Putamen (tissue), 1 donor: ENCODE measurements at places on chromosomes 2 and 18.

GRCh38 chr18:66623821-66624220 lies 19.9 kb upstream of the CDH19 start:
- DNase-seq, result no peak

GRCh38 chr2:238596571-238597551 lies 170.1 kb downstream of the ASB1 start:
- DNase-seq, result peak; percentile 2

DNA sequence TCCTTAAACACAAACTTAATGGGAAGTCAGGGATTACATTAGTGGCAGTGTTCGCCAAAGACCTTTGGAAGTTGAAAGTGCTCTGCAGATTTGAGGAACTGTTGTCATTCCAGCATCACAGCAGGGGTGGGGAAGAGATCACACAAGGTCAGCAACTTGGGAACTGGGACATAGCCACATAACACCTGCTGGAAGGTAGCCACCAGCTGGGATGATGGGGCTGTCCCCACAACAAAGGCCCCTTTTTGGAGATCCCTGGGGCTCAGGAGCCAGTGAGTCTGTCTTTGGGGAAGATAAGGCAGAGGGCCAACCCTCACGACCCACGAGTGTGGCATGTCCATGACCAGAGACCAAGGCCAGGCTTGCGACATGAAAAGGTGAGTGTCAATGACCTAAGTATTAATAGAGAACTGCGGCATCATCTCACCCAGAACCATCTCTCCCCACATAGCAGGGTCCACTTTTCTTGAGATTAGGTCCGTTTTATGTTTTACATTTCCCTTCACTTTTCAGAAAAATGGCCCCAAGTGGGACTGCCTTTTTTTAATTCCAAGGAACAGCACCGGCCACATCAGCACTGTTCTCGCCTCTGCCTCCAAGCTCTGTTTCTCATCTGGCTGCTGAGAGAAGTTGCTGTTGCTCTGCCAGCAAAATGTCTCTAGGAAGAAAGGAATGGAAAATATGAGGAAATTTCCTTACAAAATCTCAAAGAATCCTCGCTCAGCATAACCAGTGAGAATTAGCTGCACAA lies 106.9 kb downstream of the GFPT1 start:
- no peak for DNase-seq

DNA sequence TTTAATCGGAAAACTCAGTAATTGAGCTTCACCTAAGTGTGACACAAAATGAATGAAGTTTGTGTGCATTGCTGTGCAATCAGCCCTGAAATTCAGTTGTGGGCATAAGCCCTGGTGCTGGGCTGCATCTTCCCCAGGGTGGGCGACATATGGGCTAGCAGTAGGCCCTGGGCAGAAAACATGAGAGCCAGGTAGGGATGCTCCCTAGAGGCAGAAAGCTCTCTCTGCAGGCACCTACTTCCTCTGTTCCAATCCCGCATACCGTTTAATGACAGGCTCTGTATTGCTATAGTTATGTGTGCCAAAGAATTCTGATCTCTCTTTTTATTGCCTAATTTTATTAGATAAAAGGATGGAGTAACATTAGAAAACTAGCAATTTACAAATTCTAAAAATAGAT lies 456.7 kb downstream of the NRXN1 start:
- no peak for DNase-seq

- no peak for DNase-seq
Observed at GRCh38 chr18:24776019-24776418, 315.6 kb downstream of the HRH4 start.

- DNase-seq, result no peak
Observed at GRCh38 chr2:43052204-43052943, 174.0 kb downstream of the ZFP36L2 start.

- no peak for DNase-seq
Observed at GRCh38 chr2:10030311-10030736, 13.0 kb upstream of the KLF11 start.

DNA sequence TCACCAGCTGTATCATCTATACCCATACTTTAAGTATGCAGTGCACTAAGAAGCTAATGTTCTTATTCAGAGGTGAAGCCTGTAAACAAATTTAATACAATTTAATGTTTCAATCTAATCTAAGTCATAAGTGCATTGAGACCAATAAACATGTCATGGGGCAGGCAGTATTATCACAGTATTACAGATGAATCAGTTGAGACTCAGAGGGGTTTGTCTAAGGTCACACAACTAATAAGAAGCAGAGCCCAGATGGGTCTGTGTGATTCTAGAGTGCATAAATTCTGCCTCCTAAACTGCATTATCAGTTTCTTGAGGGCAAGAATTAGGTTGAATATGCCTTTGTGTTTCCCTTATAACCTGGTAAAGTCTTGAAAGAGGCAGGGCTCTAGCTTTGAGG lies 140.9 kb upstream of the RNF152 start:
- DNase-seq, result no peak

DNA sequence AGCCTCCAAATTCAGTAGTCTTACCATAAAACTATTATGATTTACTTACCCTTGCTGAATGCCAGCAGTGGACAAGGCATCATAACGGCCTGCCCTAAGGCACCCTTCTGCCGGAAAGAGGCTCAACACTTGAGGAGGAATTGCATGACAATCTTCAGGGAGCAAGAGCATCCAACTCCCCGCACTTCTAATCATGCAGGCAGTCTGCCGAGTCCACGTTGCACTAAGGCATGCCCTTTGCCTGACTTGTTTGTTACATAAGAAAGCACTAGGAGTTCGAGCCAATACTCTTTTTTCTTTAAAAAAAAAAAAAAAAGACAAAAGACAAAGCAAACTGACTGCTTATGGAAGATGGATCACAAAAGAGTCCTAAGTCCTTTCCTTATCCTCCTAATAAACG lies 17.9 kb upstream of the SPTBN1 start:
- no peak for DNase-seq

GRCh38 chr2:39981883-39982311 lies 202.8 kb upstream of the THUMPD2 start:
- no peak for DNase-seq

- no peak for DNase-seq
Observed at GRCh38 chr2:15119722-15120175, 441.4 kb downstream of the NBAS start.

DNA sequence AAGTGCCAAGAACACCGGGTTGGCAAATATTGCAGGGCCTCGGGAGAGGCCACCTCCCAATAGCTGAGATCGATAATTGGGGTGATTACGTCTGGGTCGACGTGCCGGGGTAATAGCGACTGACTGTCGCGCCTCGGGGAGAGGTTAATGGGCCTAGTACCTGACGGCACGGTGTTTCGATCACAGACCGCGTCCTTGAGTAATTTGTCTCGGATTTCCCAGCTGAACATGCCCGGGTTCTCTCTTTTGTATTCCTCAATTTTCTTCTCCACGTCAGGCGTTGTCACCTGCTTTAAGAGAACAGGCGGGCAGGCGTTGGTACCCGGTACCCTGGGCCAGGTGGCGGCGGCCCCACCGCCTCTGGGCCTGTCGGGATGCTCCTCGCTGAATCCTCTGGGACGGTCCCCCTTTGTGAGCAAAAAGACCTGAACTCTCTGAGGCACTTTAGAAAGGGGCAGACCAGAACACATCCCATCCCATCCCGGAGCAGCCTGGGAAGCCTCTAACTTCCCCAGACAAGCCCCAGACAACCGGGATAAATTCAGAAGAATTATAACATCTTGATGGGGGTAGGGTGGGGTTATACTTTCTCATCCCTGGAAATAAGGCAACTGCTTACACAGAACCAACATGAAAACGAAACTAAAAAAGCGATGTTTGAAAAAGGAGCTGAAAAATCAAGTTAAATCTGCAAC lies 3.3 kb downstream of the PAX3 start:
- DNase-seq, result no peak

GRCh38 chr2:236600892-236601291 lies 31.3 kb downstream of the ACKR3 start:
- no peak for DNase-seq

- no peak for DNase-seq
Observed at GRCh38 chr18:70499218-70499691, 210.4 kb downstream of the SOCS6 start.

DNA sequence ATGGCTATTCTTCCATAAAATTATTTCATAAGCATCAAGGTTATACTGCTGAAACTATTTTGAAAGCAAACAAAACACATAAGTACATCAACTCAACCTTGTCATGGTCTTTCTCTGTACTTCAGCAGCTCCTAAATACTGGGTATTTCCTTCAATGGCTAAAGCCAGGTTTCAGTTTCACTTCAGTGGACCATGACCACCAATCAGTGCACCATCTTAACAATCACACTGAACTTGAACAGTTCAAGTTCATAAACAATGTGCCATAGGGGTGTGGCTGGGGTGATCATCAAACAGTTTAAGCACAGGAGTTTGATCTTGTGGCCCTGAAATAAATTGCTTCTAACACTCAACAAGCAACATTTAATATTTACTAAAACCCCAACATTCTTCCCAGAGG lies 124.1 kb upstream of the FIGN start:
- DNase-seq, result no peak

- DNase-seq, result no peak
Observed at GRCh38 chr2:67457699-67458098, 60.6 kb downstream of the ETAA1 start.

DNA sequence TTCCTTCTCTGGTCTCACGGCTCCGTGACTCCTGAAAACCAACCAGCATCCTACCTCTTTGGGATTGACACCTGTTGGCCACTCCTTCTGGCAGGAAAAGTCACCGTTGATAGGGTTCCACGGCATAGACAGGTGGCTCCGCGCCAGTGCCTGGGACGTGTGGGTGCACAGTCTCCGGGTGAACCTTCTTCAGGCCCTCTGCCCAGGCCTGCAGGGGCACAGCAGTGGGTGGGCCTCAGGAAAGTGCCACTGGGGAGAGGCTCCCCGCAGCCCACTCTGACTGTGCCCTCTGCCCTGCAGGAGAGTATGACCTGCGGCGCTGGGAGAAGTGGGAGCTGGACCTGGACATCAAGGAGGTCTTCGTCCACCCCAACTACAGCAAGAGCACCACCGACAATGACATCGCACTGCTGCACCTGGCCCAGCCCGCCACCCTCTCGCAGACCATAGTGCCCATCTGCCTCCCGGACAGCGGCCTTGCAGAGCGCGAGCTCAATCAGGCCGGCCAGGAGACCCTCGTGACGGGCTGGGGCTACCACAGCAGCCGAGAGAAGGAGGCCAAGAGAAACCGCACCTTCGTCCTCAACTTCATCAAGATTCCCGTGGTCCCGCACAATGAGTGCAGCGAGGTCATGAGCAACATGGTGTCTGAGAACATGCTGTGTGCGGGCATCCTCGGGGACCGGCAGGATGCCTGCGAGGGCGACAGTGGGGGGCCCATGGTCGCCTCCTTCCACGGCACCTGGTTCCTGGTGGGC lies 10.0 kb downstream of the PROC start:
- DNase-seq, result no peak

- DNase-seq, result no peak
Observed at GRCh38 chr2:28271919-28272250, 120.8 kb upstream of the FOSL2 start.

GRCh38 chr18:59690186-59690982 lies 6.8 kb downstream of the CCBE1 start:
- DNase-seq, result no peak
